DMS 273 treated with DMSO at 0.1 percent for 48 hours (cell line): ENCODE measurements at places on chromosomes 12 and 14.

DNA sequence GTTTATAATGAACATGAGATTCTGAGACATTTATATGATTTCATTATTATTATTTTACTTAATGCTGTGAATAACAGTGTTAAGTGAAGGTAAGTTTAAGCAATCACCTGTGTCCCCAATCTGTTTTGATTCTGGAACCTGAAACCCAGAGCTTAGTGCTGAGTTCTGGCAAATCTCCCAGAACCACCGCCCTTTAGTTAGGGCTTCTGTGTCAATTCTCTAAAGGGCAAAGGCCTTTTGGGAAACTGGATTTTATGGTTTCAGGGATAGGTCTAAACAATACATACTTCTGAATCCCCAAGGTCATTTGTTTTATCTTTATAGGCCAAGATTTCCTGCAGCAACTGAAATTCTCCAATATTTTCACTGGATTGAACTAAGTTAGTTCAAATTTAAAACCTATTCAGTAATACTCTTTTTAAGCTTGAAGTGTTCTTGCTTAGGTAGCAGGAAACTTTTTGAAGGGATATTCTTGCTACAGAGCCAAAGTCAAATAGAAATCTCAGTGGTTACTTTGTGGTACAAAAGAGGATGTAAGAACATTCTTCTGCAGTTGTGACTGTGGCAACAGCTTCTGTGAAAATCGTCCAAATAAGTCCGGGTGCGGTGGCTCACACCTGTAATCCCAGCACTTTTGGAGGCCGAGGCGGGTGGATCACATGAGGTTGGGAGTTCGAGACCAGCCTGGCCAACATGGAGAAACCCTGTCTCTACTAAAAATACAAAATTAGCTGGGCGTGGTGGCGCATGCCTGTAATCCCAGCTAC lies 10.0 kb upstream of the PKP2 start:
- DNase-seq: no peak

DNA sequence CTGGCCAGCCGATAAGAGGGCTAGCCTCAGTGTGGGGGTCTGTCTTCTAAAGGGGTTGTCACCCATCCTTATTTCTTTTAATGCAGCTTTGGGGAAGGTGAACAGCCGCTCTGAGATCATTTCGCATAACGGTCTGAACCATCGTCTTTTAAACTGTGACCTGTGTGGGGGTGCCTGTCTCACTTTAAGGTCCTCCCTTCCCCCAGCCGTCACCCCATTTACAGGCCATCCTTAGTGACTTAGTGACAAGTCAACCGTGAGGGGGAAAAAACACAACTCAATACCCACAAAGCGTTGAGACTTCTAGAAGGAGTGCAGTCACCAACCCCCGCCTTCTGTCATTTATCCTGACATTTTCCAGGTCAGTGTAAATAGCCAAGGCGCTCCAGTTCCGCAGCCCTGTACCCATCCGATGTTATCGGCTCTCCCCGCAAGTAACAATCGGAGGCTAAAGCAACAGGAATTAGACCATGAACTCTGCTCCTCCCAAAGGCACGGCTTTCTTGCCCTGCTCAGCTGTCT lies 505 bp upstream of the DENND5B start:
- DNase-seq: no peak

GRCh38 chr12:116172224-116172849 lies 105.2 kb downstream of the MED13L start:
- no peak for DNase-seq

DNA sequence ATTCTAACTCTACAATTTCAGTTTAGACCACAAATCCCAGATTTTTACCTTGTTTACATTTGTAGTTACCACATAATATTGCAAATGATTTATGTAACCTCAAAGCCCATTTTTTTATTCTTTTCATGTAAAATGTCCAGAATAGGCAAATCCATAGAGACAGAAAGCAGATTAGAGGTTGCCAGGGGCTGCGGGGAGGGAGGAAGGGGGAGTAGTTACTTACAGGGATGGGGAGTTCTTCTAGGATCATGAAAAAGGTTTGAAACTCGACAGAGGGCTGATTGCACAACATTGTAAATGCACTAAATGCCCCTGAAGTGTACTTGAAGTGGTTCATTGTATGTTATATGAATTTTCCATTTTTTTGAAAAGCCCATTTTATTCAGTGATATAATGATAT lies 66.5 kb downstream of the PPP2R5C start:
- no peak for DNase-seq

DNA sequence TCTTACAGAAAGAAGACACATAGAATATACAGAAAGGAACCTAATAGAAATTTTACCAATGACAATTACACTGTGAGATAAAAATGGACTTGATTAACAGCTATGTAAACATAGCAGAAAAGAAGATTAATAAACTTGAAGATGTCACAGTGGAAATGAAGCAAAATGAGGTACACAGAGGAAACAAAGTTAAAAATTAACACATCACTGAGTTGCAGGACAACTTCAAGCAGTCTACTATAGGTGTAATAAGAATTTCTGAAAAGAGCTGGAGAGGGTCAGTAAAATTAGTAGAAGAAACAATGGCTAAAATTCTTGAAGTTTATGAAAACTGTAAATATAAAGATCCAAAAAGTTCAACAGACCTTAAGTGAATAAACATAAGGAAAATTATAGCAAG lies 738.7 kb downstream of the C12orf50 start:
- no peak for DNase-seq

DNA sequence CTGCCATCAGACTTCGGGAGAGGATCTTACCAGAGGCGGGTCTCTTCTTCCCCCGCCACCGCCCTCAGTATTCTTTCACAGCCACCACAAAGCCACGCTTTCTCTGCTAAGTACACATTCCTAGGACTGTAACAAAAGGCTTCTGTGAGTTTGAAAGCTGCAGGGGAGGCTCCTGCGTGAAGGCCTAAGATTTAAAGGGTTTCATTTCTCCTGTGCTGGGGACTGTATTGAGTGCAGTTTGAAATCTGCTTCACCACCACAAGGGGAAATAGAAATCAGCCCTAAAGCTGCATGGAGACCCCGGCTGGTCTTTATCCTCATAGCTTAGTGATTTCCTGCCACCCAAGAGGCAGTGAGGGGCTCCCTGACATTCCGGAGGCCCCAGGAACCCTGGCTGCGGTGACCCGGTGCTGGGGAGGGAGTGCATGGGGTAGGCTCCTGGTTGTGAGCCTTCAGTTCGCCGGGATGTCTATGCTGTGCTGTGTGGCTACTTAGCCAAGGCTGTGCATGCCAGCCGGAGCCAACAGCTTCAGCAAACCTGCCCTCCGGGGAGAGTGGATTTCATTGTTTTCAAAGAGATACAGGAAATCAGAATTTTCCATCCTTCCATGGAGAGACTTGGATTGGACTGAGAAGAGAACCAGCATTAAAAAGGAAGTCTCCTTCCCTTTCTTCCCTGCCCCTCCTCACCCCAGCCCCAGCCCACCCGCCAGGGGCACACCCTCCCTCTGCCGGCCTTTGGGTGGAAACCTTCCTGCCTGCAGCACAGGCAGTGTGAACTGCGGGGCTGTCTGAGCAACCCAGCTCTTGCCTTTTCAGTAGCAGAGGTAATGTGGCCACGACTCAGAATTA lies 163.3 kb downstream of the ETV6 start:
- DNase-seq: no peak

DNA sequence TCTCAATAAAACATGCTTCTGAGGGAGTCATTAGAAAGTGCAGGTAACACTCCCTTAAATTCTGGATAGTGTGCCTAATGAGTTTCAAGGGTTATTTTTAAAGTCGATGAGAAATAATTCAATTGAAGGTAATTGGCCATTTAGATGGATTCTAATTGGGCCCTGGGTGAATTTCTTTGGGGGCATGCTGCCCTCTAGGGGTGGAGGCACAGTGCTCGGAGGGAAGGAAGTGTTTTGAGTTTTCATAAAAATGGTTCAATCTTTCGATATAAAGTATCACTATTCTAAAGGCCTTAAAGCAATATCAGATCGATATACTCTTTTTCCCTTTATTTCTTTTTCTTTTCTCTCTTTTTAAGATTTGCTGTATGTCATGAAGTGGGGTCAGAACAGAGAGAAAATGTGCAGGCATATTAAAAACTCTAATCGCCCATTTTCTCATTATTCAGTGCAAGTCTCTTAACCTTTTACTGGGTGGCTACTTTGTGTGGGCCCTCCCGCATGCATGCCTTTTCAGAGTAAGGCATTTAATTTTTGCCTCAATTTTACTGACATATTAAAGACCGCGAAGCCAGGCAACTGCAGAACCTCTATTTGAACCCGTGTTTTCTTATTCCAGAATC lies 25.5 kb downstream of the NKX2-8 start:
- no peak for DNase-seq

GRCh38 chr14:68148276-68148675 lies 328.7 kb downstream of the RAD51B start:
- DNase-seq: no peak

DNA sequence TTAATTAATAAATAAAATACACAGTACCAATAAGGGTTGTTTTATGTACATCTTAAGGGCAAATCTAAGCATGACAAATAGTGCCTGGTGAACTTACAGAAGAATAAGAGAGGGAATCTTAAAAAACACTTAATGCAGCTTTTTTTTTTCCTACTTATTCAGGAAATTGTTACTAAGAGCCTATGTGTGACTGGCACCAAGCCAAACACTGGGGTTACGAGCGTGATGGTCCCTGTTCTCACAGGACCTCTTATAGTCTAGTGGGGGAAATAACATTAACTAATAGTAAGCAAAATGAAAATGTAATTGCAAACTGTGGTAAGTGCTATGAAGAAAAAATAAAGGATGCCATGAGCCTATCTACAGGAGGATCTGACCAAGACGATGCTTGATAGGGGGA lies 53.6 kb downstream of the RTN1 start:
- DNase-seq: no peak

DNA sequence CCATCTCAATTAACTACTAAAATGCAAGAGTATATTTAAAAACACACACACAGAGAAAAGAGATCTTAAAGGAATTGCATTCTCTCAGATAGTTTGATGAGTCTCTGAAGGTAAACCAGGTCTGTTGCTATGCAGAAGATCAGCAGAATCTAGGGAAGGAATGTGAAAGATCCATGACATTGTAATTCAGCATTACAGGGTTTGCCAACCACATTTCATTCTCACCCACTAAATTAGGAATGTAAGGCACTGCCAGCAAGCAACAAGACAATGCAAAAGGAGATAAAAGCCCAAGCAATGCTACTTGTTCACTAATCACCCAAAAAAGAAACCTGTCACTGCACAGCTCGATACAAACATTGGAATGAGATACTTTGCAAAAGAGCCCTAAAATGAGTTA lies 106.3 kb downstream of the LRIG3 start:
- DNase-seq: no peak

- DNase-seq: no peak
Observed at GRCh38 chr12:58647495-58647894, 272.8 kb downstream of the LRIG3 start.

GRCh38 chr12:124764451-124764850 lies 99.2 kb downstream of the SCARB1 start:
- no peak for DNase-seq

DNA sequence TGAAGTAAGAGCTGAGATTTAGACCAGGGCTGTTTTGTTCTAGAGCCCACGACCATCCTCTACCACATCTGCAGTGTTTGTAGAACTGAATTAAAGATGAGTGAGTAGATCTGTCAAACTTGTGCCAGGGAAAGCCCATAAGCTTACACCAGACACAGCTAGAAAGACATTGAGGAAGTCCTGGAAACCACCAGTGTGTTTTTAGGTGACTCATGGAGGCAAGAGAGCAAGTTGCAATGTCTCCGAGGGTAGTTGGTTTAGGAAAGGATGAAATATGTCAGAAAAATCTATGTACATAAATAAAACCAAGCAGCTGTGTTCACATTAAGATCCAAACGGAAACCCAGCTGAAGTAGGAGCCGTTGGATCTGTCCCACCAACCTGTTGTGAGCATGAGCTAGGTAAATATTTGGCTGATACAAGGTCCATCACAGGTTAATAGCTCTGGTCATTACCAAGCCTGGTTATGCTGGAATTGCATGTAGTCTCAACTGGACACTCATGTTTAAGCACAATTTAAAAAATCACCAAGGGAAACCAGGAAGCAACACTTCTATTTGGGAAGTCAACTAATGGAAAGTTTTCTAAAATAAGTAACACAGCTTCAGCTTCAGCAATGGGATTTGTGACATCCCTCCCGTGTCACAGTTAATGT lies 49.9 kb upstream of the PLEKHG3 start:
- no peak for DNase-seq

DNA sequence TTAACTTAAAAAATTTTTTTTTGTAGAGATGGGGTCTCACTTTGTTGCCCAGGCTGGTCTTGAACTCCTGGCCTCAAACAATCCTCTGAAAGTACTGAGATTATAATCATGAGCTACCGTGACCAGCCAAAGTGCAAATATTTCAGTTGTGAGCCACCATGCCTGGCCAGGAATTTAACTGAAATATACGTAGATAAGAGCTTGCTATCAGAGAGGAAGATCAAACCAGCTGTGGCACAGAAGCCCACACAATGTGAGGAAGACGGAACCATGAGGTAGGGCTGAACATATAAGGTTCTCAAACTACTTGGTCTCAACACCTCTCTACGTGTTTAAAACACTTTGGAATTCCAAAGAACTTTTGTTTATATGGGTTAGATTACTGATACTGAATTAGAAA lies 29.1 kb downstream of the ATG14 start:
- DNase-seq: no peak

DNA sequence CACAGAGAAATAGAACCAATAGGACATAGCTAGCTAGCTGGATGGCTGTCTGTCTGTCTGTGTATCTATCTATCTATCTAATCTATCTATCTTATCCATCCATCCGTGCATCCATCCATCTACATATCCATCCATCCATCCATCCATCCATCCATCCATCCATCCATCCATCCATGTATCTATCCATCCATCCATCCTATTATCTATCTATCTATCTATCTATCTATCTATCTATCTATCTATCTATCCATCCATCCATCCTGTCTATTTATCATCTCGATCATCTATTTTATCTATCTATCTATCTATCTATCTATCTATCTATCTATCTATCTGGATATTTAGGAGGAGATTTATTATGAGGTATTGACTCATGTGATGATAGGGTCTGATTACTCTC lies 84.9 kb downstream of the DNAH10 start:
- DNase-seq: no peak

- DNase-seq: no peak
Observed at GRCh38 chr12:107126796-107127481, 33.6 kb upstream of the CRY1 start.

DNA sequence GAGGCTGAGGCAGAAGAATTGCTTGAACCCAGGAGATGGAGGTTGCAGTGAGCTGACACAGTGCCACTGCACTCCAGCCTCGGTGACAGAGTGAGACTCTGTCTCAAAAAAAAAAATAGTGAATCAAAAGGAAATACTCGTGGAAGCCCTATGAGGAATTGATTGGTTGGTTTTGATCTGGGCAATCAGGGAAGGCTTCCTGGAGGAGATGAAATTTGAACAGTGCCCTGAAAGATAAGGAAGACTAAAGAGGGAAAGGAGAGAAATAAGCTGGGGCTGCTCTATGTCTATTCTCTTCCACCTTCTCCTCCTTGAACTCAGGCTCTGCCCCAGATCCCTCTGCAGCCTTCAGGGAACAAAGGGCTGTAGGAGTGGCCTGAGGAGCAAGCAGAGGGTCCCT lies 54.1 kb downstream of the IRF2BPL start:
- DNase-seq: no peak

- no peak for DNase-seq
Observed at GRCh38 chr12:52913431-52913821, 8.6 kb upstream of the KRT8 start.

GRCh38 chr14:70788898-70789297 lies 20.4 kb downstream of the MAP3K9 start:
- DNase-seq: no peak
